ENCODE measurements at places on chromosomes 6 and 20. TPM values are rescaled to one million over a fixed set of nuclear protein-coding genes. Genes with fewer than 3 reads are reported as not detected.

GRCh38 chr20:50320005-50320900 lies 129.6 kb downstream of the CEBPB start:
- no peak for DNase-seq

ESR1 gene
- total RNA-seq: 1.2 TPM

- no peak for DNase-seq
Observed at GRCh38 chr6:96621983-96622382, 59.1 kb downstream of the FHL5 start.

DNA sequence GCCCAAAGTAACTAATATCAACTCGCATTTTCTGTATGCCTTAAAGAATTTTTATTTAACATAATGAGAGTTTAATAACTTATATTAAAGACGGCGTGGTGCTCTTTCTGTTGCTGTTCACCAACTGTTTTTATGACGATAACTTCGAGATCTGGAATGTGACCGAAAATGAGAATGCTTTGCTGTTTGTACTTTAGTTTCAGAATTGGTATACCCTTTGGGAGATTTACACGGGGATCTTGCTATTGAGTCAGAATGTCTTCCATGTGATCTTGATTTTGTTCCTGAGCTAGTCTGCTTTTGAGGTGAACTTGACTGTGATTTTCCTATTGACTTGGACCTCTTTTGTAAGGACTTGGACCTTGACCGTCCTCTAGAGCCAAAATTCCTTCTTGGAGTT lies 17.9 kb downstream of the PNRC1 start:
- no peak for DNase-seq

KCNK16 gene
- not detected for total RNA-seq

RIN2 gene
- total RNA-seq: 52.4 TPM

CGA gene
- not detected for total RNA-seq

DNA sequence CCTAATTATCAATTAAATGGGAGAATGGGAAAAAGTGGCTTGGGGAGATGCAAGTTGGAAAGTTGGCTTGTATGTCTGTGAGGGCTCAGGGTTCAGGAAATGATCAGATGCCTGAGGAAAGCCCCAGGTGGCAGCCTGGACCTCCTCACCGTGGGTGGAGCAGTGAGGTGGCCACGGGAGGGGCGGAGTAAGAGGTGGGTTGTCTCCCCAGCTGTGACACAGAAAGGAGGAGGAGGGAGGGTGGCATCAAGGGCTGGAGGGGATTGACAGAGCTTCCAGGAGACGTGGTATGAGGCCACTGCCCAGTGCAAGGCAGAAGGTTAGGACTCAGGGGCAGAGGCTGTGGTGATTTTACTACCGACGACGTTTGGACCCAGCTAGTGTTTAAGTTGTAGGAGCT lies 672.2 kb downstream of the PRKN start:
- no peak for DNase-seq

GRCh38 chr6:75331151-75331550 lies 46.6 kb upstream of the TMEM30A start:
- DNase-seq: no peak

DNA sequence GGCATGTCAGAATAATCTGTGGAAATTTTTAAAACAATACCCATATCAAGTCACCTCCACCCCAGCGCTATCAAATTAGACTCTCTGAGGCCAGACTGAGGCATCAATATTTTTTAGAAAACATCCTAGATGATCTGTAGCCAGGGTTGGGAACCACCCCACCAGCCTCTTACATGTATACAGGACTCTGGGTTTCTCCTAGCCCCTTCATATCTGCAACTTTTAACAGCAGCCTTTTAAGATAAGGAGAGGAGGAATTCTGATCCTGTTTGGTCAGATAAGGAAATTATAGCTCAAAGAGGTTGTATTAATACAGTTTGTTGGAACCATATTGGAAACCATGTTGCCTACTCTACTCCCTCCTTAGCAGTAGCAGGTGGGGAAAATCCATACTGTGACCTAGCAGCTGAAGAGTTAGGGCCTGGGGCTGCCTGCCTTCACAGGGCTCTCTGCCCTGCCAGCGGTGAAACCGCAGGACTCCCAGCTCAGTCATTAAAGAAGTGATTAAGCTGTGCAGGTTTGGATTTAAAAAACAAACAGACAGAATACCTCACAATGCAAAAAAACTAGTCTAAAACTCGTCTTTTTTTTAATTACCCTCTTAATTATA lies 30.0 kb downstream of the BRPF3 start:
- DNase-seq: no peak

DNA sequence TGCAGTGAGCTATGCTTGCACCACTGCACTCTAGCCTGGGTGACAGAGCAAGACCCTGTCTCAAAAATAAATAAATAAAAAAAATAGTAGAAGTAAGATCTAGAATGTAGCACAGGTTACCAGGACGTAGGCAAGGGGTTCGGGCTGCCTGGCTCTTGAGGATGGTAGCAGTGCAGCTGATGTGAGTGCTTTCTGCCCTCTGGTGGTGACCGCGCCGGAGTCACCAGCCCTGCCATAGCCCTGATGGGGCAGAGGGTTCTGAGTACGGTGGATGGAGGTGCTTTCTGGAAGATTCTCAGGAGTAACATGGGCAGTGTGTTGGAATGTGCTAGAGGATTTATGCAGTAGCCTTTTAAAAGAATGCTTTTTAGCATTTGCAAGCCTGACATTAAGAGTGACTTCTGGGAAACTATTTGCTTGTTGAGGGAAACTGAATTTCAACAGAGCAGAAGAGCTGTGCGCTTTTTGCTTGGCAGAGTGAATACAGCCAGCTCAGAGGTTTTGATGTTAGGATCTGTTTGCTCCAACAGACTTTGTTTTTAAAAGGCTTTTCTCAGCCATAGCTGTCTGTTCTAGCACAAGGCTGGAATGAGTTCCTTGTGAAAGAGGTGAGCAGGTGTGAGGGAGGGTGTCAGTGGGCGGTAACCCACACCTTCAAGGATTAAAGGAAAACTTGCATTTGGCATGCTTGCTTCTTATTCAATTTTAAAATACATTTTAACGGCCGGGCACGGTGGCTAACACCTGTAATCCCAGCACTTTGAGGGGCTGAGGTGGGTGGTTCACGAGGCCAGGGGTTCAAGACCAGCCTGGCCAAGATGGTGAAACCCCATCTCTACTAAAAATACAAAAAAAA lies 65.9 kb downstream of the PTPN1 start:
- peak; percentile 82 for DNase-seq

GRCh38 chr6:33433001-33433543 lies 13.2 kb downstream of the SYNGAP1 start:
- no peak for DNase-seq

GRCh38 chr6:145823328-145823944 lies 8.8 kb upstream of the FBXO30 start:
- DNase-seq: no peak

DNA sequence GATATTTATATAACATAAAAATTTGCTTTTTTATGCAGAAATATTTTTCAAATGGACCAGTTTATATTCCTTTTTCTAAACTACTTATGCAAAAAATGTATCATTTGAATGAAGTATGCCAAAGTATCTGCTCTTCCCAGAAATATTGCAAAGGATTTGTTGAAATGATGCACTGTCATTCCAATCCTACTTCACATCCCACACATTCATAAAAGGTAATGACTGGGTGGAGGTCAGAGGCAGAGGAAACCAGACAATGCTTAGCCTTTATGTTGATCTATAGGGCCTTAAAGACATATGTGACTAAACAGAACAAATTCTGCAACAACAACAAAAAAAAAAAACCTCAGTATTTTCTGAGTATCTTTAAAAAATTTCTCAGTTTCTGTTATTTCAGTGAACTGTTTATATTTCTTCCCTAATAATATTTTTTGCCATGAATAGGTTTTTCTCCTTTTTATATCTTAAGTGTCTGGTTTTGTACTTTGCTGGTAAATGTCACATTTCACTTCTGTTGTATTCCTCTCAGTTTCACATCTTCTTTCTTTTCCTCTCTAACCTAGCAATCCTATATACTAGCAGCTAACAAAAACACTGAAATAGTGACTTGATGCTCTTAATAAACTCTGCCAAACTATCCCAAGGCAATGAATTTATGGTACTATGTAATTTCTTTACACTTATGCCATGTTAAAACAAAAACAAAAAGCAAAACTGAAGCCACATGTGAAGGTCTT lies 374.1 kb downstream of the BCKDHB start:
- no peak for DNase-seq

- no peak for DNase-seq
Observed at GRCh38 chr6:16511040-16511660, 250.1 kb downstream of the ATXN1 start.

TPX2 gene
- total RNA-seq: 0.97 TPM

GRCh38 chr6:105713474-105714118 lies 310.7 kb upstream of the PREP start:
- DNase-seq: no peak

GRCh38 chr6:25014369-25014768 lies 78.6 kb upstream of the RIPOR2 start:
- no peak for DNase-seq

GRCh38 chr20:326645-327185 lies 1.4 kb downstream of the SOX12 start:
- DNase-seq: no peak

GRCh38 chr20:63060057-63060991 lies 53.6 kb upstream of the BHLHE23 start:
- DNase-seq: peak; percentile 18

- no peak for DNase-seq
Observed at GRCh38 chr6:20791074-20791473, 256.8 kb downstream of the CDKAL1 start.

- DNase-seq: no peak
Observed at GRCh38 chr6:5776104-5776503, 230.6 kb downstream of the NRN1 start.

FNDC1 gene
- total RNA-seq: 1.2 TPM

OXT gene
- not detected for total RNA-seq

C6orf120 gene
- 14.0 TPM for total RNA-seq

GRCh38 chr6:85464722-85465150 lies 14.9 kb downstream of the NT5E start:
- no peak for DNase-seq

KIF13A gene
- total RNA-seq: 52.7 TPM

GPLD1 gene
- total RNA-seq: 1.0 TPM

- no peak for DNase-seq
Observed at GRCh38 chr6:6466967-6467761, 121.4 kb upstream of the LY86 start.

DNA sequence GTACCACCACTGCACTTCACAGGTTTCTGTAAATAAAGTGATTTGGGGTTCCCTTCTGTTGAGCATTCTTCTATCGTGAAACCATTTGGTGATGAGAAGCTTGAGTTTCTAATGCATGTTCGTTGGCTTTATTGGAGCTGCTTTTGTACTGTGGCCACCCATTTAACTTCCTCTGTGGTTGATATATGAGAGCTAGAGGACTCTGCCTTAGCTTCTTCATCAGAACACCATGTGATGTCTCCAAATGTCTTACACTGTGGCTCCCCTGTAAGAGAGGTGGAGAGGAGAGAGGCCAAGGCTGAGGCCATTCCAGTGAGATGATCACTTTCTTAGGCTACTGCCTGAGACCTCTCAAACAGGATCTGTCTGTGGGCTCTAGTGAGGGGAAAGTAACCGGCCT lies 114.5 kb downstream of the SLC16A10 start:
- DNase-seq: no peak

TGM2 gene
- 469 TPM for total RNA-seq

IMPG1 gene
- total RNA-seq: not detected

PRKN gene
- 20.6 TPM for total RNA-seq

GRCh38 chr6:133235221-133235620 lies 5.9 kb upstream of the EYA4 start:
- DNase-seq: no peak

- DNase-seq: no peak
Observed at GRCh38 chr6:106199331-106199730, 113.2 kb downstream of the PRDM1 start.

PRDM13 gene
- not detected for total RNA-seq

- no peak for DNase-seq
Observed at GRCh38 chr6:64589961-64590360, 954.4 kb downstream of the PHF3 start.

GRCh38 chr6:1594445-1595200 lies 15.1 kb upstream of the FOXC1 start:
- DNase-seq: no peak

VSX1 gene
- total RNA-seq: 0.30 TPM

GRCh38 chr6:75281653-75282052 lies 2.9 kb downstream of the TMEM30A start:
- DNase-seq: no peak

BTBD3 gene
- total RNA-seq: 28.4 TPM
